Stomach (tissue), 19 donors: ENCODE measurements at places on chromosomes 11 and 22. TPM values are rescaled to one million over a fixed set of nuclear protein-coding genes. Genes with fewer than 3 reads are reported as not detected.

DNA sequence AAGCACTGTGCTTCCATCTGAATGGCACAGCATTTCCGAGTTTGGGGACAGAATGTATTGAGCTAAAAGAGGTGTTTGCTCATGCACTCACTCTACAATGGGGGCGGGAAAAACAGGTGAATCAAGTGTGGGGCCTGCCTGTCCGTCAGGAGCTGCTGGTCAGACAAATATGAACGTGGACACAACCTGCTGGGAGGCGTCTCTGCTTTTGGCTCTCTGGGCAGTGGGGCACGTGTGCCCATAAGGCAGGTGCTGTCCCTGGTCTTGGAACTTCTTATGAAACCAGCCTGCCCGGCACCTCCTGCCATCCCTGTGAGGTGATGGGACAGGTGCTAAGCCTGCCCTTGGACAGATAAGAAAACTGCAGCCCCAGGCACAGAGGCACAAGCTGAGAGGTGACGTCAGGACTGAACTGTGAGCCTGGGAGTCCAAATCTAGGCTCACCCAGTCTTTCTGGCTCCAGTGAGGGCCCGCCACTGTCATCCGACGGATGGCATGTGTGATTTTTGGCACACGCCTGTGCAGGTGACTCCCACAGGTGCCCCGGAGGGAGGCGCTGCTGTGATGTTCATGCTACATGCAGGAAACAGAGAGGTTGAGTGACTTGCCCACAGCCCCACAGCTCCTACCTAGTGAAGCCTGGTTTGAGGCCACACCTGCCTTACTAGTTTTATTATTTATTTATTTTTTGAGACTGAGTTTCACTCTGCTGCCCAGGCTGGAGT, 51.6 kb downstream of the SMIM38 start:
- H3K27ac ChIP-seq = no peak overlapping the region
- DNase-seq = no peak
- no peak overlapping the region for H3K4me3 ChIP-seq
- H3K4me1 ChIP-seq = no peaks in the 10 kb centered on the region
- H3K36me3 ChIP-seq = no peaks in the 10 kb centered on the region

DNA sequence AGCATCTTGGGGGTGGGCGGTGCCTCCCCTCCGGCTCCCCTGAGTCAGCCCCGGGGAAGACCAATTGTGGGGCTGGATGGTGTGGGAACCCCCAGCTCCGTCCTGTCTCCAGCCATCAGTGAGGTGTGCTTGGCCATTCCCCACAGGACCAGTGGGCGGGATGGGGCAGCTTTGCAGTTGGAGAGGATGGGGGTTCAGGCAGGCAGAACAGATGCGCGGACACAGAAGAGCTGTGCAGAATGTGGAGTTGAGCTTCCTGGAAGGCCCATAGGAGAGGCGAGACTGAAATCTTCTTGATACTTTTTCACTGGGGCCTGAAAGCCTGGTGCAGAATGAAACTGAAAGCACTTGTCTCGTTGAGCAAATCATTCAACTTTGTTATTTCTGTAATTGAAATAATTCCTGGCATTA, 23.8 kb downstream of the PARVB start:
- no peaks in the 10 kb centered on the region for H3K36me3 ChIP-seq
- H3K27ac ChIP-seq = no peak overlapping the region
- DNase-seq = no peak
- peaks cover 7% of the 10 kb centered on the region for H3K4me1 ChIP-seq
- no peak overlapping the region for H3K4me3 ChIP-seq

DNA sequence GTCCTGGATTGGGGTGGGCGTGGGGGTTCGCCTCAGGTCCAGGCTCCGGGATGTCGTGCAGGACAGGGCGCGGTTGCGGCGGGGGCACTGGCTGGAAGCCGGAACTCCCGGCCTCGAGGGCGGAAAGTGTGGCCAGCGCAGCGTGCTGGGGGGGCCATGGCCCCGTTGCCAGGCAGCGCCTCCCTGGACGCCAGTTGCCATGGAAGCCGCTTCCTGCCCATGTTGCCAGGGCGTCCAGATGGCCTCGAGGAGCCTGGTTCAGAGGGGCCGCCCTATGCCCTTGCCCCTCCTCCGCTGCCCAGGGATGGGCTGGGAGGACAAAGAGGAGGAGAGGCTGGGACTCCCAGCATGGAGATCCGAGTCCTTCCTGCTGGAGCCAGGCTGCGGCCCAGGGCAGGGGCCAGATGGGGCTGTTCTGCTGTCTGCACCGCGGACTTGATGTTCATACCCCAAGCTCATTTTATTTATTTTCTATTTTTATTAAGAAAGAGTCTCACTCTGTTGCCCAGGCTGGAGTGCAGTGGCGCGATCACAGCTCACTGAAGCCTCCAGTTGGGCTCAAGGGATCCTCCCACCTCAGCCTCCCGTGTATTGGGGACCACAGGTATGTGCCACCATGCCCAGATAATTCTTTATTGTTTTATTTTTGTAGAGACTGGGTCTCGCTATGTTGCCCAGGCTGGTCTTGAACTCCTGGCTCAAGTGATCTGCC, 4.6 kb upstream of the CCDC188 start:
- H3K4me3 ChIP-seq = peak overlapping the region; percentile 24
- no peaks in the 10 kb centered on the region for H3K36me3 ChIP-seq
- peaks cover 5% of the 10 kb centered on the region for H3K4me1 ChIP-seq

GRCh38 chr22:24703101-24703500, 71.4 kb downstream of the PIWIL3 start:
- H3K27ac ChIP-seq = no peak overlapping the region
- no peaks in the 10 kb centered on the region for H3K27me3 ChIP-seq
- DNase-seq = peak; percentile 40
- H3K4me1 ChIP-seq = peaks cover 19% of the 10 kb centered on the region

GRCh38 chr22:38455530-38456271, 702 bp upstream of the KCNJ4 start:
- H3K27ac ChIP-seq = no peak overlapping the region
- H3K27me3 ChIP-seq = peaks cover 80% of the 10 kb centered on the region

GRCh38 chr22:46290843-46291785, 5.6 kb upstream of the GTSE1 start:
- peaks cover 26% of the 10 kb centered on the region for H3K4me1 ChIP-seq
- no peaks in the 10 kb centered on the region for H3K27me3 ChIP-seq
- H3K36me3 ChIP-seq = peaks cover 78% of the 10 kb centered on the region
- H3K4me3 ChIP-seq = no peak overlapping the region
- no peak overlapping the region for H3K27ac ChIP-seq
- no peak for DNase-seq

DNA sequence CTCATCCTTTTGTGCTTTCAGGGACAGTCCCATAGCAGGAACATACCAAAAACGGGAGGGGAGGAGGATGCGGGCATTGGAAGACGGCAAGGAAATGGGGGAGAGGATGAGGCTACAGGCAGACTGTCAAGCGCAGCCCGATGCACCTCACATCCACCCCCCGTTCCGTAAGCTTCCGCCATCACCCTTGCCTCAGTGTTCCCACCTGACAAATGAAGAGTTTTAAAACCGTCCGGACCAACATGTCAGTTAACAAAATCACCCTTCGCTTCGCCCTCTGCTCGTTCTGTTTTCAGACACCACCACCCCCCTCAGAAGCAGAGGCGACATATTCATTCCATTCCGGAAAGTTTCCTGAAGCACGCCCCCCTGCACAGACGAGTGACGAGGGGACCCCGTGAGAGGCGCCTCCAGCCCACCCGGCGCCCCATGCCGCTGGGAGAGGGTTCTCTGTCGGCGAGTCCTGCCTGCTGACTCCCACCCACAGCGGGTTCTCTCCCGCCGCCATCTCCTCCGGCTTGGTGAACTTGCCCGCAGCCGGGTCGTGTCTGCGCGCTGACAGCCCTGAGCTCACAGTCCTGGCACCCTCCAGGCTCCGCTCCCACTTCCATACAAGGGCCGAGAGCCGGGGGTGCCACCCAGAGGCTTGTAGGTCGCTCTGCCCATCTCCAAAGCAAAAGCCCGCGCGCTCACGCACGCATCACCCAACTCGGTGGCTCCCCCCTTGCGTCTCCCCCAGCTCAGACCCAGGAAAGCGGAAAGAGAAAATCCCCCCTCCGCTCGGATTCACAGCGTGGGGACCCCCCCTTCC, 1.5 kb downstream of the IGSF9B start:
- H3K27me3 ChIP-seq = peaks cover 33% of the 10 kb centered on the region
- peak; percentile 82 for DNase-seq
- H3K27ac ChIP-seq = peak overlapping the region; percentile 90
- peak overlapping the region; percentile 75 for H3K4me3 ChIP-seq
- no peaks in the 10 kb centered on the region for H3K36me3 ChIP-seq

DNA sequence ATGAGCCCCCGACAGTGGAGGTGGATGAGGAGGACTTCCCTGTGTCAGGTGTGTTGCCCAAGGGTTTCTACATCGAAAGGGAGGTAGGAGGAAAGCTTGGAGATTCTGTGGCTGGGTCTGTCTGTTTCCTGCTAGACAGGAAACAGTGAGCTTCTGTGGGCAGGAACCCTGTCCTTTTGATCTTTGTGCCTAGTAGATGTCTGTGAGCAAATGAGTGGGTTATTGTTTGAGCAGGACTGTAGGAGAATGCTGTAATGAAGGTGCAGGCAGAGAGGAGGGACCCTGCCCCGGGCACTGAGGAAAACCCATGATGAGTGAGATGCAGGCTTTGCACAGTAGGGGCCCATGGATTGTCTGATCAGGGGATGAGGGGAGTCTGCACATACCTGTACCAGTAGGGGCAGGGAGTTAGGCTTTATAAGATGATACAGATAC, 14.0 kb downstream of the USP35 start:
- no peaks in the 10 kb centered on the region for H3K4me1 ChIP-seq
- H3K36me3 ChIP-seq = peaks cover 76% of the 10 kb centered on the region
- DNase-seq = no peak
- no peak overlapping the region for H3K27ac ChIP-seq

DNA sequence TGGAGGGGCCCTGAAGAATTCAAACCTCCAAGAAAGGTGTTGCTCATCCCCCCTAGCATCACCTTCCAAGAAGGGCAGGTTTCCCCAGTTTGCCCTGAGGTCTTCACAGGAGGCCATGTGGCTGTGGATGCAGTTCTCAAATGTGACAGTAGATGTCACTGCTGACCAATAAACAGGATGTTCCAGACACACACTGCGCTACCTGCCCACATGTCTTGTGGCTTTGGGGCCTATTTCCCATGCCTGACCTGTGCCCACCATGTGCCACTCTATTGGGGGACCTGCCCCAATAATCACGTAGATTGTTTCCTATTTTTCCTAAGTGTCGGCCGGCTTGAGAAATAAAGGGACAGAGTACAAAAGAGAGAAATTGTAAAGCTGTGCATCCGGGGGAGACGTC, 4.5 kb downstream of the GSTT2 start:
- no peak overlapping the region for H3K4me3 ChIP-seq
- peak; percentile 73 for DNase-seq
- H3K36me3 ChIP-seq = no peaks in the 10 kb centered on the region

- no peak overlapping the region for H3K27ac ChIP-seq
- peaks cover 21% of the 10 kb centered on the region for H3K4me1 ChIP-seq
- no peak overlapping the region for H3K4me3 ChIP-seq
- H3K27me3 ChIP-seq = peaks cover 18% of the 10 kb centered on the region
- H3K36me3 ChIP-seq = no peaks in the 10 kb centered on the region
- DNase-seq = no peak
Measured at GRCh38 chr11:2480874-2481220, 36.0 kb downstream of the KCNQ1 start.

DNA sequence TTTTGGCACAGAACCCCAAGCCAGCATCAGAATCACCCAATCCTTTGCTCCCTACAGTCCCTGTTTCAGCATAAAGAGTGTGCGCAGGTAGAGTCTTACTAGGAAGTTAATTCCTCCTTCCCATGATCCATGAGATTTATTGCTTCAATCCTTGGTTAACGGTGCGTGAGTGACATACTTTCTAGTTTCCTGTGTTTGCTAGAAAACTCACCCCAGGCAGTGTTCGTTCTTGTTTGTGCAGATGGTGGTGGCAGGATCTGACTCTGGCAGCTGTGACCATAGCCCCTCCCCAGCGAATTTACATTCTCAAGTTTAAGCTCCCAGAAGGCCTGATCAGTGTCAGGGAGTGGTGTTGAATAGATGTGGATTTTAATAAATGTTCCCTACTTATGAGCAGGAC, 106.7 kb upstream of the CCT8L2 start:
- H3K4me3 ChIP-seq = no peak overlapping the region
- no peaks in the 10 kb centered on the region for H3K4me1 ChIP-seq
- H3K27me3 ChIP-seq = no peaks in the 10 kb centered on the region
- H3K27ac ChIP-seq = no peak overlapping the region
- no peak for DNase-seq

- H3K27me3 ChIP-seq = no peaks in the 10 kb centered on the region
- no peak overlapping the region for H3K27ac ChIP-seq
- H3K4me1 ChIP-seq = no peaks in the 10 kb centered on the region
Measured at GRCh38 chr11:78784321-78785061, 209.8 kb upstream of the NARS2 start.

GRCh38 chr22:50542416-50542927, 3.2 kb upstream of the KLHDC7B start:
- peaks cover 45% of the 10 kb centered on the region for H3K27me3 ChIP-seq
- no peak overlapping the region for H3K4me3 ChIP-seq
- H3K36me3 ChIP-seq = no peaks in the 10 kb centered on the region
- peak; percentile 15 for DNase-seq
- peaks cover 27% of the 10 kb centered on the region for H3K4me1 ChIP-seq

- peaks cover 77% of the 10 kb centered on the region for H3K4me1 ChIP-seq
- no peaks in the 10 kb centered on the region for H3K27me3 ChIP-seq
- no peak for DNase-seq
Measured at GRCh38 chr22:46047841-46048595, 71.1 kb upstream of the WNT7B start.

- DNase-seq = peak; percentile 97
- H3K4me1 ChIP-seq = peaks cover 17% of the 10 kb centered on the region
- H3K4me3 ChIP-seq = peak overlapping the region; percentile 86
- peak overlapping the region; percentile 96 for H3K27ac ChIP-seq
- no peaks in the 10 kb centered on the region for H3K27me3 ChIP-seq
Measured at GRCh38 chr22:18001040-18001893, 23.1 kb downstream of the MICAL3 start.

DNA sequence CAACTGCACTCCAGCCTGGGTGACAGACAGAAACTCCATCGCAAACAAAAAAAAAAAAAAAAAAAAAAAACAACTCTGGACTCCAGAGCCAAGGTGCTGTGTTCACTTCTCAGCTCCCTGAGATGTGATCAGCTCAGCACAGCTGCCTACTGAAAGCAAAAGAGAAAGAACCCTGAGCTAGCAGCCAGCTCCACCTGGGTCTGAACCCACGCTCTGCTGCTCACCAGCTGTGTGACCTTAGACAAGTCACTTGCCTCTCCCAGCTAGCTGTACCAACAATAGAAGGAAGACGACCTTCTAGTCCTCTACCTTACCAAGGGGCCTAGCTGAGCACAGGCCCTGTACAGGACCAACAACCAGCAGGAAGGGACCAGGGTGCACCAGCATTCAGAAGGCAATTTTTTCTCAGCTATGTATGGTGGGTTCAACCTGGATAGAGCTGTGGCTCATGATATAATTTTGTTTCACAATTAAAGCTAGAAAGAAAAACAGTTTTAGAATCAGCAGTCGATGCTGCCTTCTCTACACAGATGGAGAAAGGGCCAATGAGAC, 3.8 kb downstream of the DGCR2 start:
- H3K4me1 ChIP-seq = peaks cover 62% of the 10 kb centered on the region
- H3K36me3 ChIP-seq = no peaks in the 10 kb centered on the region
- H3K27ac ChIP-seq = no peak overlapping the region
- no peak overlapping the region for H3K4me3 ChIP-seq

RASSF7 gene
- total RNA-seq = 16.7 TPM

CAT gene
- 75.3 TPM for total RNA-seq

TCN1 gene
- total RNA-seq = not detected
